ENCODE measurements at places on chromosomes 5 and 9.

DNA sequence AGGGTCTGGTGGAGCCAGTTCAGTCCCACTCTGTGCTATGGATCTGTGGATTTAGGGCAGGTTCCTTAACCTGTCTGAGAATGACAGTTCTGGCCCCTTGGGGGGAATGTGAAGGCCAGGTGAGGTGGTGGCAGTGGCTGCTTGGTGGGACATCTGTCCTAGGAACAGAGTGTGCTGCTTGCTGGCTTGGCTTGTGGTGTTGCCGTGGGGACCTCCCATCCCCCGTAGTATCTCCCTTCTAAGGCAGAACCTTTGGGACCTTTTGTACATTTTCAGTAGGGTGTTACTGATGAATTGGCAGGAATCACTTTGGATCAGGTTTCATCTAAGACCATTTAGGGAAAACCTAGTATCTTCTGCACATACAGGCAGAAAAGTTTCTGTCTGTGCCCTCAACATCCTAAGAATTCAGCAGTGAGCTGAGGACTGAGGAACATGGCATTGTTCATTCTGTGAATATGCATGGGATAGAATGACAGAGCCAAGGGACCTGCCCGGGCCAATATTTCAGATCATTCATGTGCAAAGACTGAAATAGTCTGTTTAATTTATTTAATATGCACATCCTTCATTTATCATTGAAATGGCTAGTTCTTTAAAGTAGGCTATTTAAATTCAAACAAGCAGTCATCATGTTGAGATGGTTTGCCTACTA, 64.6 kb downstream of the WNK2 start:
- DNase-seq: no peak

GRCh38 chr9:85130260-85130659, 460.7 kb downstream of the NTRK2 start:
- no peak for DNase-seq

DNA sequence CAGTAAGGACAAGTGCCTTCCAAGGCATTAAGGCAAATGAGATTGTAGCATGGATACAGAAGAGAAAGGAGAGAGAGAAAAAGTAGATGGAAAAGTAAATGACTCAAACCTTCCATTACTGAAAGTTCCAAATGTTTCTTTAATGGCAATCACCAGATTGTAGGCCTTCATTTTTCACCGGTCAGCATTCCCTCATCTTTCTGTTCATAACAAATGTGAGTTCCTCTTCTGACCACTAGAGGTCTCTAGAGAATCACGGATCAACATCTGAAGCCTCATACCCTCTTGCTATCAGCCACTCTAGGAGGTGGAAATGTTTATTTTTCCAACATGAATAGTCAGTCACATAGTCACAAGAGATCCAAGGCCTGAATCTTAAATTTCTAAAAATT, 73.6 kb upstream of the RPS23 start:
- no peak for DNase-seq

DNA sequence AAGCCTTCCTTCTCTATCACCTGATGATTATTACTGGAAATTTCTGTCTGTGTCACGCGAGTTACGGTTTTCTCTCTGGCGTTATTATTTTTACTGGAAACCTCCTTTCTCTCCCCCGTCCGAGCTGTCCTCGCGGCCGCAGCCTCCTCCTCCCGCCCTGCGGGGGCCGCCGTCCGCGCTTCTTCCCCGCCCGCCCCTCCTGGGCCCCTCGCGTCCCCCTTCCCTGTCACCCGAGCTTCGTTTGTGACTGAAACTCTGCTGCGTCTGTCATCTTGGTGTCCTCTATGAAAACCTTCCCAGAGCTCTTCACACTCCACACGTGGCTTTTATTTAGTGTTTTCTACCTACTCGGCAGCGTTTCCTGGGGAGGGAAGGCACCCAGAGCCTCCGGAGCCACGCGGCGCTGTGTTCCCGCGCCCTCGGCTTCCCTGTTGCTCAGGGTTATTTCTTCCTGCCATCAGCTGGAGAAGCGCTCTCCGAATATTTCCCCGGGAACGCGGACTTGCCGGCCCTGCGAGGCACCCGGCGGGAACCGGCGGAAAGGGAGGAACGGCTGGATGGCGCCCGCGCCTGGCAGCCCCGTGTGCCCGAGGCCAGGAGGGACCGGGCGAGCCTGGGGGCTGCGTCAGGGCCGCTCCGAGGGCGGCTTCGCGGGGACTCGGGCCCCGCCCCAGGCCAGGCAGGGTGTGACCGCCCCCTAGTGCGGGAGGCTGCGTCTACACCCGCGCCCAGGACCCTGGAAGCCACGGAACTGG, 33.9 kb downstream of the TRIP13 start:
- no peak for DNase-seq

- DNase-seq: no peak
Observed at GRCh38 chr5:131254741-131255140, 9.1 kb upstream of the CDC42SE2 start.

- no peak for DNase-seq
Observed at GRCh38 chr9:84701801-84702200, 32.3 kb downstream of the NTRK2 start.

DNA sequence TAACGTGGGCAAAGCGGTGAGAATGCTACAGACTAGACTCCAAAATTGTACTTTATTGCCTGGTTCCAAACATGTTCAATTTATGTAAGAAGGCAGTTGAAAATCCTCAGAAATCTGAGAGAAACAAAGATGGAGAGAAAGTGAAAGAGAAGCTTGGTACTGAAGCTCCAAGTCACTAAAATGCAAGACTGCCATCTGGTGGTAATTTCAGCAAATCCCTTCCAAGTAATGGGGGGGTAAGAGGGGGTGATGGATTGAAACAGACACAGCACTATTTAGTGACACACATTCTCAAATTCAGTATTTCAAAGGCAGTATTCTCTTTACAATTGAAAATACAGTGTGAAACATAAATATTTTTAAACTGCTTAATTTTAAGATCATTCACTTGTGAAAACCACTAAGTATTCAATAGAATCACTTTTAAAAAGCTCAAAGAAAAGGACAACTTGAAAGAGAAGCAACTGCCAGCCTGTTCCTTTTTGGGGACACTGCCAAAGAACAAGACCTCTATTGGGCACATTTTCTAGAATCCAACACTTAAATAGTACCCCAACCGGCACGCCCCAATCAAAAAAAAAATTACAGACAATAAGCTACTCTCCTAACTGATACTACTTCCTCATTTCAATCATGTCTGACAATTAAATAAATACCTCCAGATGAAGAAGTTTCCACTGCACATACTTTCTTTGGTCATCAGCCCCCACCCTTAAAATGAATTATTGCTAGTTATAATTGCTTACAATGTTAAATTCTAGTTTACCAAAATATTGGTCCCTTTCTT, 131.5 kb downstream of the AGTPBP1 start:
- DNase-seq: no peak

- no peak for DNase-seq
Observed at GRCh38 chr5:38642189-38642911, 85.9 kb upstream of the LIFR start.

DNA sequence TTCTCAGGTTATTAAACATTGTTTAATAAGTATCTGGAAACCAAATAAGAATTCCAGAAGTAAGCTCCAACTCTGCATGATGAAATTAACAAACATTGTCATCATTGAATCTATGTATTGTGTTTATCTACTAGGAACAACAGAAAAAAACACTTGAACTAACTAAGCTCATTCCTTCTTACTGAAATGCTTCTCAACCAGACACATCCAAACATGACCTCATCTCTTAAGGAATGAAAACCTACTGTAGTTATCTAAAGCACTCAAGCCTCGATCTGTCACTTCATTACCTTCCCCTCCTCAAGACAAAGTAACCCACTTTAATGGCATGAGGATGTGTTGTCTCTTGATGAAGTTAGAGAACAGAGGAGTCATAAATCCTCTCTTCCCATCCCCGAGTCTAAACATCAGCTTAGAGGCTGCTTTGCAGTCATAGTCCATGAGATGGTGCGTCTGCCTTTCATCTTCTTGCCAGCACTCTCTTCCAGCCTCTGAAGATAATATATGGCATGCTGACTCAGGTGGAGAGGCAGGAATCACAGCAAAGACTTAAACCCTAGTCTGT, 86.5 kb downstream of the CEMIP2 start:
- no peak for DNase-seq

DNA sequence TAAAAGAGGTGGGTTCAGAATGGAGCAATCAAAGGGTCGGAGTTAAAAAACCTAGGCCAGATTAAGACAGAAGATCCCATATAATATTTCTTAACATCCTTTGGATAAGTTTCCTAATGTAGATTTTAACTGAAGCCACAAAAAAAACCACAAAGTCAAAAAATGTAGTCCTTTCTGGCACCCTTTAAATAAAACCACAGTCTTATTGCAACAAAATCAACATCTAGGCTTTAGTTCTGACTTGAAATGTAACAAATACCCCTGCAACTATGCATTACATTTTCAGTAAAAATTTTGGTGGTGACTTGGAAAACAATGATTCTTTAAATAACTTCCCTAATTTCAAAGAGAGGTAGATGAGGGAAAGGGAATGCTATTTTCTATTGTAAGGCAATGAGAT, 109.2 kb downstream of the PSAT1 start:
- DNase-seq: no peak

DNA sequence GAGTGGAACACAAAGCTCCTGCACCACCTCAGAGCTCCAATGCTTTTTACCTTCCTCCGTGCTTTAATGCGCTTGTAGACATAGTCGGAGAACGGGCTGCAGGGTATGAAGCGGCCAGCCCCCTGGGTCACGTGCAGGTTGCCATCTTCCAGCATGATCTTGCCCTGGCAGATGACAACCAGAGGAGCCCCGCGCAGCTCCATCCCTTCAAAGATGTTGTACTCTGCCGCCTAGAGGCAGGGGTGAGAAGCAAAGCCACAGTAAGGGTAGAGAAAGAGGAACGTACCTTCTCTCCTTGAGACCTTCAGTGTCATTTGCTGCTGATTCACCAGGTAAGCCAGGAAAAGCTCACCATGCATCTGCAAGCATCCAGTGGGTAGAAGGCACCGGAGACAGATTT, 112.3 kb downstream of the DPYSL3 start:
- DNase-seq: no peak

GRCh38 chr9:114348906-114349482, 19.3 kb downstream of the ORM2 start:
- DNase-seq: no peak

GRCh38 chr5:125583321-125584139, 837.1 kb upstream of the ZNF608 start:
- no peak for DNase-seq

- DNase-seq: no peak
Observed at GRCh38 chr5:7606840-7607465, 211.0 kb downstream of the ADCY2 start.

DNA sequence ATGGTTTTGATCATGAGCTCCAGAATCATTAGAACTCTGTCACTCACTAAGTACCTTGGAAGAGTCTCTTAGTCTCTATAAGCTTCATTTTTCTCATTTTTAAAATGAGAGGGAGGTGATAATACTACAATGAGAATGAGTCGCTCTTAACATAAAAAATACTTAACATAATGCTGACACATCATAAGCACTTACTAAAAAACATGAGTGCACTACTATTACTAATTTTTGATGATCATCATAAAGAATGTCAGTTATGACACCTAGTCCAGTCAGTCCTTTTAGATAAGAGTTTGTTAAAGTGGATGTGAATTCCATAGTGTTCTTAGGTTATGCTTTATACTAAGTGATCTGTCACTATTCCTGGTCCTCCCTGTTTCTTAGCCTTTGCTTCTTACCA, 200.4 kb upstream of the SLC24A2 start:
- DNase-seq: no peak

- no peak for DNase-seq
Observed at GRCh38 chr5:80686757-80687156, 32.0 kb upstream of the DHFR start.

- DNase-seq: no peak
Observed at GRCh38 chr9:133671371-133671770, 35.2 kb downstream of the DBH start.

Measured in stimulated activated CD8-positive, alpha-beta memory T cell treated with anti-CD3 and anti-CD28 coated beads, Interleukin-4, amount 100 ng/mL, for 1 hour (primary cell).